NCI-H2081 treated with DMSO at 0.1 percent for 48 hours (cell line): ENCODE measurements at places on chromosomes 6 and 20.

DNA sequence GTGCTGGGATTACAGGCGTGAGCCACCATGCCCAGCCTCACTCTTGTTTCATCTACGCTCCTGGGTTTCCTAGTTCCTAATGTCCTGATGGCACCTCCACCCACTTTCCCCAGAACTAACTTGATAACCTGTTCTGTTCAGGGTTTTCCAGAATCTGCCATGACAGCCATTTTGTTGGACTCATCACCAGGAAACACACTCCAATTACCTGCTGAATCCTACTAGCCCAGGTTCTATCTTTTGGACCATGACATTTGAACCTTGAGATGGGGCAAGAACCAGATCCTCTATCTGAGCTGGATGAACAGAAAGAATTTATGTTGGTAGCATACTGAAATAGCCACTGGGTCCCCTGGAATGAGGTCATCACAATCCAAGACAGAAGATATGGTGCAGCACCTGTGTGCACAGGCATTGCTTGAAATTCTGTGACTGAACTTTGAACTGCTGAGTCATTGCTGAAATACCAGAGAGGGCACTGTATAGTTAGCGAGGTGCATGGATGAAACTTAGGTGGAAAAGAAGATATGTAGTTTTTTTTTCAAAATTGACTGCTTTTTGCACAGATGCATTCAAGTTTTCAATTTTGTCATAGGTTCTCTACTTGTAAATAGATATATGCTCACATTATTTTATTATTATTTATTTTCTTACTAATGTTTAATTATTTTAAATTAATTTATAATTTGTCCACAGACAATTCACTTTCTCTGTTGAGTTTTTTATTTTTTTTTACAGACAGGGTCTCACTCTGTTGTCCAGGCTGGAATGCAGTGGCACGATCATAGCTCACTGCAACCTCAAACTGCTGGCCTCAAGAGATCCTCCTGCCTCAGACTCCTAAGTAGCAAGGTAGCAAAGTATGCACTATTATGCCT lies 42.8 kb upstream of the TASP1 start:
- DNase-seq = no peak

- no peak for DNase-seq
These were observed 217.3 kb downstream of the ATXN1 start for GRCh38 chr6:16544006-16544405.

DNA sequence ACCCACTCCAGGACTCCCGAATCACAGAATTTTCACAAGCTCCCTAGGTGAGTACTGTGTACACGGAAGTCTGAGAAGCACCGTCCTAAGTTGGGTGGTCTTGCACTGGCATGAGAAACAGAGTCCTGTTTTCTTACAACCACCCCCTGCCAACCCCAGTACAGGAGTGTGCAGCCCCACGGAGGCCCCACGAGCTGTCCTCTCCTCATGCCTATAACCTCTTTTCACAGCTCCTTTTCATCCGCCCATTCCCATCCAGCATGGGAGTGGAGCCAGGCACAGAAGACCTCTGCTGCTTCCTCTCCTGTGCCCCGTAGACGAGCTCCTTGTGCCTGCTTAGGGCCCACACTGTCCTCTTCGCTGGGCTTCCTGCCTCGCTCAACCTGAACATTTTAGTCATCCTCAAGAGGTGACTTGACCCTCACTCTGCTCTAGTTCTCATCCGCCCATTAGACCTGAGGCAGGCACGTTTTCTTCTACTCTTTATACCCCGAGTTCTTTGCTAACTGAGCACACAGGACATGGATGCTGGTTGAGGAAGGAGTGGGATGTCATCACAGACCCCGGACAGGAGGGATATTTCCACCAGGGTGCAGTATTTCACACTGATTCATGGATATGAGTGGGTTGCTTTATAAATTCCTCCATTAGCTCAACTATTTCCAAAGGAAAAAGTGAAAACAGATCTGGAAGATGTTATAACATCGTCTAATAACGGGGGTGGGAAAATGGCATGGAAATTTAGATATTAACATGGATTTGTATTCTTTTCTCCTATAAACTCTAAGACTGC lies 160.5 kb downstream of the TTLL2 start:
- no peak for DNase-seq

DNA sequence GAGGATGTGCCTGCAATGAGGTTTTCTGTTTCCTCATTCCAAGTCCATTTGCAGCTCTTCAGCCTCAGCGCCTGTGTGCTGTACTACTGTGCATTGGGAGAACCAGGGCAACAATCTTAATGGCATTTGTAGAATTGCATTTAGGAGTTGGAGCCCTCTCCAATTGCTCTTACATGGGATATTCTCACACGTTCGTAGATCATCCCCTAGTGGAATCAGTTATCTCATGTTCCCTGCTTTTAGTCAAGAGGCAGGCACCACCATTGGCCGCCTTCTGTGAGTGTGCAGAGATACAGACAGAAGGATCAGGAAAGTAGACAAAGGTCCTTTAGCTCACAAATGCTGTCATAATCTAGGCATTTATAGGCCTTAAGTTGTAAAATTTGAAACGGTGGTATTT lies 84.2 kb upstream of the RGS17 start:
- no peak for DNase-seq

GRCh38 chr20:58650181-58650775 lies 805 bp upstream of the STX16 start:
- DNase-seq = no peak

- DNase-seq = no peak
These were observed 217.1 kb upstream of the THEMIS start for GRCh38 chr6:128117916-128118315.

DNA sequence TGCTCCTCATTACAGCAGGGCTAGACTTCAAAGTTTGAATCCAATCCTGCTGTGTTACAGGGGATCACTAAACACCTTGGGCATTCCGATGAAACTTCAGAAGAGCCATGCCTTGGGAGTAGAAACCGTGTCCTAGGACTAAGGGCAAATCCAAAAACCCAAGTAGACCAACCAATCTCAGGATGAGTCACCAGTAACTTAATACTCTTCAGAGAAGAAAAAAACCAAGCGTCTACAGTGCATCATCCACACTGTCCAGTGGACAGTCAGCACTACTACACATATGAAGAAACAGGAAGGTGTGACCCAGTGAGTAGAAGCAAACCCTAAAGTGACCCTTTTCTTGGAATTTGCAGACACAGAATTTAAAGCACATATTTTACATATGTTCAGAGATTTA lies 39.5 kb upstream of the VAPB start:
- no peak for DNase-seq

GRCh38 chr20:62554214-62554897 lies 78.6 kb upstream of the GATA5 start:
- no peak for DNase-seq

- no peak for DNase-seq
These were observed 24.5 kb downstream of the PLEKHG1 start for GRCh38 chr6:150624191-150624590.

- no peak for DNase-seq
These were observed 114.6 kb downstream of the CLIC5 start for GRCh38 chr6:45900808-45901752.

GRCh38 chr6:100613656-100614055 lies 148.9 kb upstream of the SIM1 start:
- no peak for DNase-seq

- DNase-seq = no peak
These were observed 81.8 kb downstream of the NFATC2 start for GRCh38 chr20:51460569-51461265.

DNA sequence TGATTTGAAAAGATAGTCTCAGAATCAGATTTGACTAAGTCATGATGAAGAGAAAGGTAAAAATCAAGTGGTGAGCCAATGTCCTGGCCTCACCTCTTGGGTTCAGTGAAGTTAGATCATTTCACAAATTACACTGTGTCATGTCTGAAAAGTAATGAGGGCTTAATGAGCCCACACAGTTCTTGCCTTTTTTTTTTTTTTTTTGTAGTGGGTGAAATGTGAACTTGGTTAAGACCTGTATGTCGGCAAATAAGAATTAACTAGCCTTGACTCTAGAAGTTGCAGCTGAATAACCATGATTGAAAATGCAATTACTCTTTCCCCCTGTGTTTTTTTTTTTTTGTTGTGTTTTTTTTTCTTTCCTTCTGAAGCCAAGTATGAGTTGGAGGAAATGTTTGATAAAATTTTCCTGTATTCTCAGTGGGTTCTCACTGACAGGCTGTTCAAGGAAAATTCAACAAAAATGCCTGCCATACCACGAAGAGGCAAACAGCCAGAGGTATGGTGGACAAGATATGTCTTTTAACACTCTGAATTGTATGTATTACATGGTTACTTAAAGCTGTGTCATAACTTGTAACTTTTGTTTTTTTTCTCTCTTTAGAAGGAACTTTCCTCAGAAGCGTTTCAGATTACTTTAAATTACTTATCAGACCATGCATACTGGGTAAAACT lies 135.2 kb upstream of the MLIP start:
- DNase-seq = no peak

DNA sequence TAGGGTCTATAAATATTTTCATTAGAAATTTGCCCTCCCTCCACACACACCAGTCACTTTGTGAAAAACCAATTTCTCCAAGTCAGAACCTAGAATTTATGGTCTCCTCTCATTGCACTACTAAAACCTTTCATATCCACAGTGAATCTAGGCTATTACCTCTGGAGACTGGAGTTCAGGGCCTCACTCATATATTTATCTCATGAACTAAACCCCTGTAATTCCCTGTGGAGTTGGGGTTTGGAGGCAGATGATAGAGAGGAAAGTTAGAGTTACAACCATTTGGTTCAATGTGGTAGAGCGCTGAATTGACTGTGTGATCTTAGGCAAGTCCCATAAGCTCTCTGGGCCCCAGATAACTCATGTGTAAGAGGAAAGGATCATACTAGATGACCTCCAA lies 18.2 kb upstream of the CEP85L start:
- DNase-seq = no peak

DNA sequence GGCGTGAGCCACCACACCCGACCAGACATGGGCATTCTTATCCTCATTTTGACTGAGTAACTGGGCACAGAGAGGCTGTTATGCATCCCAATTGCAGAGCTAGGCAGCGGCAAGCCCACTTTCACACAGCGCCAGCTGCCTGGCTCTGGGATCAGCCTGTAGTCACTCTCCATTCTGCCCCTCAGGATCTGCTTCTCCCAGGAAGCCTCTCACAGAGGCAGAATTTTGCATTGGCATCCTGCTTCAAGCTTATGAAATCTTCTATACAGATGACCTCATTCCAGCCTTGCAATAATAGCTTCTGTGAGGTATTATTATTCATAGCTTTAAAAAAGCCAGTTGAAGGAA lies 37.0 kb upstream of the IER3 start:
- no peak for DNase-seq

DNA sequence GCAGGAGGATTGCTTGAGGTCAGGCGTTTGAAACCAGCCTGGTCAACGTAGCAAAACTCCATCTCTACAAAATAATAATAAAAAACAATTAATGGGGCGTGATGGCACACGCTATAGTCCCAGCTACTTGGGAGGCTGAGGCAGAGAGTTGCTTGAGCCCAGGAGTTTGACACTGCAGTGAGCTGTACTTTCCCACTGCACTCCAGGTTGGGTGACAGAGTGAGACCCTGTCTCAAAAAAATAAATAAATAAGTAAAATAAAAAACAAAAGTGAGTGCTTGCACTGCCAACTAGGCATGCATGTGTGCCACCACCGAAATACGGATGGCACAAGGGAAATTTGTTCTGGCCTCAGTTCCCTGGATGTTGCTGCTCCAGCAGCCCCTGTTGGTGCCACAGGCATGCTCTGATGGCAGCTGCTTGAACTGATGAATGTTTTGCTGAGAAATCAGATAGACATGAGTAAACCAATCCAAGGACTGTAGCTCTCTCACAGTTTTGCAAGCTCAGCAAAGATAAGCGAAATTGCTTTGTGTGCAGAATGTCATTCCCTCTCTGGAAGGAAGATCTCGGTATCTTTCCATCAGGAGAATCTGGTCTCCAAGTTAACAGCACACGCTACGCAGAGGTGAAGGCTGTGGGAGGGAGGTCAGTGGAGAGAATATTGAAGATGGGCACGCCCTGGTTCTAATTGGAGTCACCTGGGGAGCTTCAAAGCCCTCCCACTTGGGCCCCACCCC lies 188.0 kb upstream of the SLC24A3 start:
- no peak for DNase-seq

DNA sequence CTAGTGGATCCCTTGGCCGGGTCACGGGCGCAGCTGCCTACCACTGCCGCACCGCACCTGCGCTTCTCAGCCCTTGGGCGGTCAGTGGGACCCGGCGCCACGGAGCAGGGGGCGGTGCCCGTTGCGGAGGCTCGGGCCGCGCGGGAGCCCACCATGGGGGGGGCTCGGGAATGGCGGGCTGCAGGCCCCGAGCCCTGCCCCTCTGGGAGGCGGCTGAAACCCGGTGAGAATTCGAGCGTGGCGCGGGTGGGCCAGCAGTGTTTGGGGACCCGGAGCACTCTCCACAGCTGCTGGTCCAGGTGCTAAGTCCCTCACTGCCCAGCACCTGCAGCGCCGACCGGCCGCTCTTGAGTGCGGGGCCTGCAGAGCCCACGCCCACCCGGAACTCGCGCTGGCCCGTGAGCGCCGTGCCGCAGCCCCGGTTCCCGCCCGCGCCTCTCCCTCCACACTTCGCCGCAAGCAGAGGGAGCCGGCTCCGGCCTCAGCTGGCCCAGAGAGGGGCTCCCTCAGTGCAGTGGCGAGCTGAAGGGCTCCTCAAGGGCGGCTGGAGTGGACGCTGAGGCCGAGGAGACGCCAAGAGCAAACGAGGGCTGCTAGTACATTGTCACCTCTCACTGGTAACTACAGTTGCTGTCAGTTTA lies 120.5 kb upstream of the TMEM170B start:
- no peak for DNase-seq

DNA sequence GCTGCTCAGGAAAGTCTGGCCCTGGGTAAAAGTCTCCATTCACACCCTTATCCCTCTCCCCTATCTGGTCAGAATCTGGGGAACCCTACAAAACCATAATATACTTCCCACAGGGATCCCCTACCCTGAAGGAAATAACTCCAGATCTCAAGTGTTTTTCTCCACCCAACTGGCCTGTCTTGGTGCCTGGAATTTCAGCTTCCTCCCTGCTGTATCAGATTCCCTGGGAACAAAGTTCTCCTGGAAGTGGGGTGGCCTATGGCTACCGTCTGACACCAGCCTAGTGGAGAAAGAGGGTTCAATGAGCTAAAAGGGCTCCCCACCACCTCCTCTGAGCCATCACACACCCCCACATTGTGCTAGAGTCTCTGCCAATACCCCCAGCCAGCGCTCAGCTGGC lies 15.0 kb downstream of the HSPA12B start:
- no peak for DNase-seq

DNA sequence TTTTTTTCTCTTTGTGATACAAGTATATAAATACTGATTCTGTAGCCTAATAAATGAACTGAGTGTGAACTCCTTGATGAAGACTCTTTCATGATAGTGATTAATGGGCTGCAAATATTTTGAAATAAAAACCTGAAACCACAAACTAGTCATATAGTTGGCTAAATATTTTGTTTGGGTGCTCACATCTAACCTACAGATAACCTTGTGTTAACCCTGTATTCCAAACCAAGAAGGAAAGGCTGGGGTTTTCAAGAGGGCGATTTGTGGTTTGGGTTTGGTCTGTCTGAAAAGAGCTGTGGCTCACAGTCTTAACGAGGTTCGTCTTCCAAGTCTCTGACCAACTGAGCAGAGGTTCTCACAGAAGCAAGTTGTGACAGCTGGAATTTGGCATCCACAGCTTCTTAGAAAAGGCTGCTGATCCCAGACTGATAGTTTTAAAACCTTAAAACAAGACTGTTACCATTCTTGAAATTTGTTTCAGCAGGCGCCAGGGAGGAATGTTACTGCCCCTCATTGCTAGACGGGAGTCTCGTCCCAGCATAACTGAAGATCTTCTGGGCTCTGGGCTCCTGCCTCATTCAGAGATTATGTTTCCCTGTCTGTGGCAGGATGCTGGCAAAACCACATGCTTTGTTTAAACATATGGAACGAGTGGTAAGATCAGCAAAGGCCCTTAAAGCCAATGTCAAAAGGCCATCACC lies 736.4 kb upstream of the MARCKS start:
- DNase-seq = no peak
